GM06990 (cell line): ENCODE measurements at places on chromosomes 3 and 15.

DNA sequence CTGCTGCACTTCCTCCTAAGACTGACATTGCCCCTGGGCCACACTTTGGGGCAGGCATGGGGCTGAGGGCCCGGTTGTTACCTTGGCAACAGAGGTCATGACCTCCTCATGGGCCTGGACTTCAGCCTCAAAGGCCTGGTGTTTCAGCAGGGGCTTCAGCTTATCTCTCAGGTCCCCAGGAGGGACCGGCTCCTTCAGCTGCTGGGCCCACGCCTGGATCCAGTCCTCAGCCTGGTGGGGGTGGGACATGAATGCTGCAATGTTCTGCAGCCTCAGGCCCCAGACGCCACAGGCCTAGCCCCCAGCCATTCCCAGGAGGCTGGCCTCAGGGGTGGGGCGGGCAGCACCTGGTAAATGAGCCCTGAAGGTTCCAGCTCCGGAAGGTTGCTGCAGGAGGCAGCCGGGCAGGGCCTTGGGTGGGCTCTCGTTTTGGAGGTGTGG lies 27.6 kb downstream of the SPTBN5 start:
- DNase-seq = no peak

GRCh38 chr3:12336099-12336498 lies 47.2 kb downstream of the PPARG start:
- no peak for DNase-seq

- DNase-seq = no peak
Observed at GRCh38 chr3:50015918-50016317, 72.8 kb upstream of the RBM5 start.

DNA sequence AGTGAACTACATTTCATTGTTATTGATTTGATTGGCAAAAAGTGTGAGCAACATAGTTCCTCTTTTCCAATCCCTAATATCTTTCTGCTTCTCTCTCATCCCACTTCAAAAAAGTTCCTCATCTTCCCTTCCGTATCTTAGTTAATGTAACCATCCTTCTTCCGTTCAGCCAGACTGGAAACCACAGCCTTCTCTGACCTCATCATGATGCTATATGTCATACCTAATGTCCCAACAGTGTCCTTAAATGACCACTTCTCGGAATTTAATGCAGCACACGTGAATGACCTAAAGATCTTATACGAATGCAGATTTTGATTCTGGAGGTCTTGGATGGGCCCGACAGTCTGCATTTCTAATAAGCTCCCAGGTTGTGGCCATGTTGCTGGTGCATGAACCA lies 320.3 kb upstream of the SATB1 start:
- no peak for DNase-seq

DNA sequence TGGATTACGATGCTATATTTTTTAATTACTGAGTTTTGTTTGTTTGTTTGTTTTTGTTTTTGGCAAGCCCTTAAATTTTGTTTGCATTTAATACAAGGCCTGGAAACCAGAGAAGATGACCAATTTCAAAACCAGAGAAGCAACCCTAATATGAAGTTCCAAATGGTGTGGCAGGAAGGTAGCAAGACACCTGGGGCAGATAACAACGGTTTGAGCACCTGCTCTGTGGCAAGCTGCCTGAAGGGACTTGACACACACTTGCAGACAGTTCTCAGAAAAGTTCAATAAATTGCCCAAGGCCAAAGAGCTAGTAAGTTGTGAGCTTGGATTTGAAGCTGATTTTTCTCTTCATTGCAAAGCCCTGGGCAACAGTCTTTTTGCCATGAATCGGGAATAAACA lies 151.2 kb upstream of the UBE2E1 start:
- DNase-seq = peak; percentile 66
